AG20443 (cell line): ENCODE measurements at places on chromosomes 2 and 18.
A peak's percentile ranks its signal among the peaks of the same experiment; 100 is the strongest.

GRCh38 chr2:217740756-217741155 is 262.0 kb downstream of the TNS1 start:
- DNase-seq = no peak

DNA sequence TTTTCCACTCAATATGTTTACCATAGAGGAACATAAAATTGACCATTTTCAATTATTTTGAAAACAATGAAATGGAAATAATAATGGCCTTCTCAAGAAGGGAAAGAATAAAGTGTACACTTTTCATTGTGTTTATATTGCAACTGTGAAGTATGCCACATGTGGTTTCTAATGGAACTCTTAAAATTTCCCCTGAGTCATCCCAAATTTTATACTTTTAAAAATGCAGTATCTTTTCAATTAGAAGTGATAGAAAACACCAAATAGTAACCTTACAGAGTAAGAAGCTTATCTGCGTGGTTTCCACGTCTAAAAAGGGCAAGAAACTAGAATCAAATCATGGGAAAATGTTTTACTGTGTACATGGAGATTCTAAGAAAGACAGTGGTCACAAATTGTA is 70.0 kb downstream of the SCG2 start:
- no peak for DNase-seq

DNA sequence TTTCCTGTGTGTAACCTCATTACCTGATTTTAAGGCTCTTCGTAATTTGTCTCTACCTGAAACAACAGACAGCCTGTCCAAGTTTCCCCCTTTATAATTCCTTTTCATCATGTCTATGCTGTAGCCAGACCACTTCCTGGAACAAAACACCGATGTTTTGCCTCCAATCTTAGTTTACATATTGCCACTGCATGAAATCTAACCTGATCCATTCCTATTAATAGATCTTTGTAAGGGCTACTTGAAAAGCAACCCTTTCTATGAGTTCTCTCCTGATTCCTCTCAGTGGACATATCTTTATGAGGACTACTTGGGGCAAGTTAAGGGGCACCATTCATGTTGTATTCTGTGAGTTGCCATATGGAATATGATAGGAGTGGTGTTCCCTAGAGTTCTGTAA is 30.9 kb downstream of the ZNF638 start:
- no peak for DNase-seq

DNA sequence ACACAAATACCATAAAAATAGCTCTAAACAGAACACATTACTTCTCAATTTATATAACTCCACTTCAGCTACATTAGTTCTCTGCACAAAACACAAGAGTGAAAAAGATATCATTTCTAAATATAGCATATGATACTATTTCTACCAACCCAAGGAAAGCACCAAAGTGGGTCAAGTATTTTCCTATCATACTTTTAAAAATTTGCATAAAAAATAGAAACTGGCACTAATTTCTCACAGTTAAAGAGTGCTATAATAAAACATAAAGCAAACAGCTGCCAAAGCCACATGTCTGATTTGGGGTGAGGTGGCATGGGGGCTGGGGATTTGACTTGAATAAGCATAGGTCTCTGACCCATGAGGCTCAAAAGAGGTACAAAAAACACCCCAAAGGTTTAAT is 61.5 kb downstream of the BARD1 start:
- no peak for DNase-seq

- DNase-seq = peak; percentile 24
Observed at GRCh38 chr2:219727771-219728429, 100.5 kb downstream of the SLC4A3 start.

- no peak for DNase-seq
Observed at GRCh38 chr2:64173156-64174135, 29.2 kb upstream of the PELI1 start.

- DNase-seq = peak; percentile 70
Observed at GRCh38 chr18:9869715-9870430, 15.9 kb upstream of the TXNDC2 start.

GRCh38 chr2:226151157-226151556 is 648.5 kb downstream of the IRS1 start:
- DNase-seq = no peak

DNA sequence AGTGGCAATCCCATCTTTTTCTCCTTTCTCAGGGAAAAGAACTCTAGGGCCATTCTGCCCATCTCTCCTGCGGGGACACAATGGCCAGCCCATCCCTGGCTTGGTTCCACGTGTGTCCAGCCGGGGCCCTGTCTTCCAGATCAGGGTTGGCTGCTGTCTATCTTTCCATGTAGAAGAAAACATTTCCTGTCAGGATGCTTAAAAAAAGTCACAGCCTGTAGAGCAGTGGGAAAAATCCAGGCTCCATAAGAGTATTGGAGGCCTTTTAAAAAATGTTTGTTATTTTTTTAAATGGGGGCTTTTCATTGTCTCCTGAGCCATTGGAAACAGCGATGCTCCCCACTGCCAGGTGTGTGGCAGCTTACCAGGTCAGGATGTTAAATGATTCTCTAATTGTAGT is 105.6 kb downstream of the TGFA start:
- DNase-seq = no peak

GRCh38 chr18:2538844-2539243 is 32.5 kb downstream of the METTL4 start:
- no peak for DNase-seq

- no peak for DNase-seq
Observed at GRCh38 chr2:218754201-218754600, 27.7 kb upstream of the CYP27A1 start.

DNA sequence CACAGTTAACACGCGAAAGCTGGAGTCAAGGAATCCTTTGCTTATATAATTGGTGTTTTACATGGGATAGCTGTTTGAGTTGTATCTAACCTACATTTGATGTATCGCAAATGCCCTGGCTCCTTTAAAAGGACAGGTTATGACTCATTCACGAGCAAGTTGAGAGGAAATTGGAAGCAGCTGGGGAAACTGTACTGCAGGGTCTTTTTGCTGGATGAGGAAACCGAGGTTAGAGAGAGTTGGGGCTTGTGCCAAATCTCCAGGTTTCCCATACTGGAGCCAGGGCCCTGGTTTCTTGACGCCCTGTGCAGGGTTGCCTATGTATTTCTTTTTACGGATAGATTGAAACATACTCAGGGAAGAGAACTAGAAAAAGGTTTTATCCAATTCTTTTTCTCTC is 60.0 kb upstream of the SPTBN1 start:
- DNase-seq = peak; percentile 56

DNA sequence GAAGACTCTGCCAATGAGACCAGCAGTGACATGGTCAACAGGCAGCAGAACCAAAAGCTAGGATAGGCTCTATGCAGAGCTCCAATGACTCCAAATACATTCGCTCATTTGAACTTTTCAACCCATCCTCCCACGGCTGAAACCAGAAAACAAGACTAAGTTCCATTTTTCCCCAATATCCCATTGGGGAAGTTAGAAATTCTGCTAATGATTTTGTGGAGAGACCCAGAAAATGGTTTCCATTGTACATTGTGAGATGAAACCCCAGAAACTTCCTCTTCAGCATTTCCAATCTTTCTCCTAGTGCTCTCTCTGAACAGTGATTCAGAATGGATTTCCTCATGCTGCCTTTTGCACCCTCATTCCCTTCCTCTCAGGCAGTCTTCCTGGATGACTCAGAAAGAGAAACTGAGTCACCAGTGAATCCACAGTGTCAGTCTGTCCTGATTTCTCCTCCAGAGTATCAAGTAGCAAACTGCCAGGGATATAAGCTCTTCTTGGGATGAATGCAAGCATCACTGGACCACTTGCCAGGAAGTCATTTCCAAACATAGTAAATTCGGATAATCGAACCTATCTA is 467.7 kb upstream of the ID2 start:
- DNase-seq = no peak

DNA sequence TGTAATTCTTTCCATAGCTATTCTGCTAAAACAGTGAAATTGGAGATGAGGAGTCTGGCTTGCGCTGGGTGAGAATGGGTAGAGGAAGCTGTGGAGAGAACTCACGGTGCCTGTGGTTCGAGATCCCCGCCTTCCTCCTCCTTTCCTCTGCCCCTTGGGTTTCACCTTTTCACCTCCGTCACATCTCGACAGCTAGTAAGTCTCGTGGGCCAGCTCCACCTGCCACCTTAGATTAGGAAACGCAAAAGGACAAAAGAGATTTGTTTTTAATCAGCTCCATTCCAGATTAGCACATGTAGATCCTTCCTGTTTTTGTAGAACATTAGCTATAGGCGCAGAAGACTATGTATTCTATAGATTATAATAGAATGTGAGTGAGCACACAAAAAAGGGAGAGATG is 20.6 kb downstream of the TRIB2 start:
- no peak for DNase-seq

DNA sequence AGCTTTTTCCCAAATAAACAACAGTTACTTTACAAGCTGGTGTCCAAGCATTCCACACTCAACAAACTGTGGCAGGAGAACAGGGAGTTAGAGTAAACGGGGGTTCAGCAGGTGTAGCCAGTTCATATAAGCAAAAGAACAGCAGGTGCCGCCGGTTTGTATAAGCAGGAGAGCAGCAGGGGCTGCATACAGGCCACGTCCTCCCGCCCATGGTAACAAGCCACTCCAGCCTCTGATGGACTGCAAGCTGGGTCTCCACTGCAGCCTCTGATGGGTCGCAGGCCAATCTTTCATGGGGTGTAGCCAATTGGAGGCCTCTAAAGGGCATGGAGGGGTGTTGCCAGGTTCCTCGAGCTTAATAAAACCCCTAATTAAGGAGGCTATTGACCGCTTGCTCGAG is 189.3 kb downstream of the ANKRD30B start:
- DNase-seq = no peak

GRCh38 chr18:79896738-79897137 is 54.7 kb downstream of the SLC66A2 start:
- DNase-seq = no peak

GRCh38 chr2:224308272-224308911 is 93.5 kb downstream of the FAM124B start:
- DNase-seq = no peak

DNA sequence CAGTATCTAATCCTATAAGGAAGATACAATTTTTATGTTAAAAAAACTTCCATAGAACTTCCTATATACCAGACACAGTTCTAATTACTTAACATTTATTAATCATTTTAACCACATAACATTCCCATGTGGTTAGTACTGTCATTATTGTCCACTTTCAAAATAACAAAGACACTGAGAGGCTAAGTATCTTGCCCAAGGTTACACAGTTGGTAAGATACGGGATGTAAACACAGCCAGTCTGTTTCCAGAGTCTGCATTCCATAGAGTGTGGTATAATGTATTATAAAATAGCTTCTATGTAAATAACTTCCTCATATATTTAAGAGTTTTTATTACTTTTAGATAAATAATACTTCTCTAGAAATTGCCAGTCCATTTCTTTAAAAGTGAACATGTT is 383.3 kb upstream of the ETAA1 start:
- no peak for DNase-seq

DNA sequence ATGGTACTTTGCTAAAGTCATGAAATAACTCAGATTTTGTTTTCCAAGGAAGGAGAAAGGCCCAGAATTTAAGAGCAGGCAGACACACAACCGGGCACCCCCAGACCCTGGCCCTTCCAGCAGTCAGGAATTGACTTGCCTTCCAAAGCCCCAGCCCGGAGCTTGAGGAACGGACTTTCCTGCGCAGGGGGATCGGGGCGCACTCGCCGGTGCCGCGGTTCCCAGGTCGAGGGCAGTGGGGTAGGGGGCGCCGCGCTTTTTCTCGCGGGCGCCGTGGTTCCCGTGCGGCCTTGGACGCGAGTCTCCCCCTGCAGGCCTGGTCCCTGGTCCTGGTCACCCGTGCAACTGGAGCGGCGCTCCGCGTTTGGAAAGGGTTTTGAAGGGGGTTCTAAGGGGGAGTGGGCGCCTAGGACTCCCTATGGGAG is 1.2 kb downstream of the ZNF236 start:
- DNase-seq = no peak

GRCh38 chr2:221426929-221427328 is 145.2 kb downstream of the EPHA4 start:
- no peak for DNase-seq

DNA sequence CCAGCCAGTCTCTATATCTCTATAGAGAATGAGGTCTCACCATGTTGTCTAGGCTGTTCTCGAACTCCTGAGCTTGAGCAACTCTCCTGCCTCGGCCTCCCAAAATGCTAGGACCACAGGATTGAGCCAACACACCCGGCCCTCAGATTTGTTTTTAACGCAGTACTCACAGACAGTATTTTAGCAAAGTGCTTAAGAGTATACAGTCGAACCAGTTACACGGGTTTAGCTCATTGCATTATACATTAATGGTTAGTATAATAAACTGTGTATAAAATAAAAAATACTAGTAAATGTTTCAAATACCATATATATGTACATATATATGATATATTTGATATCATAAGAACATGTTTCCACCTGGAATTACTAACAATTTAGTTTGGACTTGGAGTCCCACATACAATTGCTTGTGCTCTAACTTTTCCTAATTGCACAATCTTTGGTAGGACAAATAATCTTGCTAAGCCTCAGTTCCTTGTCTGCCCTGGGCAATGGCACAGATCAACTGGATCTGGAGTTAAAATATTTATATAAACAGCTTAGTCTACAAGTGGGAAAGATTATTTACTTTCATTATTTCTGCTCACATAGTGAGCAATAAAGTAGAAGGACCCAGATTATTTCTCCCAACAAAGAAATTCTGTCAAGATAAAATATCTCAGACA is 508.9 kb upstream of the LRATD1 start:
- no peak for DNase-seq

GRCh38 chr2:233081232-233081730 is 21.1 kb downstream of the INPP5D start:
- no peak for DNase-seq

- DNase-seq = no peak
Observed at GRCh38 chr18:42242758-42243157, 287.7 kb downstream of the PIK3C3 start.

DNA sequence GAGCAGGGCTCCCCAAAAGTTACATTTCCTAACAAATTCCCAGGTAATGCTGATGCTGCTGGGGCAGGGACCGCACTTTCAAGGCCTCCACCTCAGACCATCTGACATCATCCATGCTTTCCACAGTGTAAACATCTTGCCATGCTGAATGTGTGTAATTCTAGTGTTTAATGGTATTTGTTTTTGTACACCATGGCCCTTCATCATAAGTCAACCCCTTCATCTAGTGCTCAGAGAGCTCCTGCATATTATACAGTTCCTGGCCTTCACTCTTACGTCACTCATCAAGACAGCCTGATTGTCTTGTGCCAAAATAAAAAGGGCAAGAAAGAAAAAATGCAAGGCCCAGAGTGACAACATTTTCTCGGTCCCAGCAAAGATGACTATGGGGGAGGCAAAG is 77.5 kb upstream of the ZFP36L2 start:
- no peak for DNase-seq

GRCh38 chr18:5720132-5720531 is 175.2 kb downstream of the TMEM200C start:
- no peak for DNase-seq
